ENCODE measurements at places on chromosomes 5 and 9.

DNA sequence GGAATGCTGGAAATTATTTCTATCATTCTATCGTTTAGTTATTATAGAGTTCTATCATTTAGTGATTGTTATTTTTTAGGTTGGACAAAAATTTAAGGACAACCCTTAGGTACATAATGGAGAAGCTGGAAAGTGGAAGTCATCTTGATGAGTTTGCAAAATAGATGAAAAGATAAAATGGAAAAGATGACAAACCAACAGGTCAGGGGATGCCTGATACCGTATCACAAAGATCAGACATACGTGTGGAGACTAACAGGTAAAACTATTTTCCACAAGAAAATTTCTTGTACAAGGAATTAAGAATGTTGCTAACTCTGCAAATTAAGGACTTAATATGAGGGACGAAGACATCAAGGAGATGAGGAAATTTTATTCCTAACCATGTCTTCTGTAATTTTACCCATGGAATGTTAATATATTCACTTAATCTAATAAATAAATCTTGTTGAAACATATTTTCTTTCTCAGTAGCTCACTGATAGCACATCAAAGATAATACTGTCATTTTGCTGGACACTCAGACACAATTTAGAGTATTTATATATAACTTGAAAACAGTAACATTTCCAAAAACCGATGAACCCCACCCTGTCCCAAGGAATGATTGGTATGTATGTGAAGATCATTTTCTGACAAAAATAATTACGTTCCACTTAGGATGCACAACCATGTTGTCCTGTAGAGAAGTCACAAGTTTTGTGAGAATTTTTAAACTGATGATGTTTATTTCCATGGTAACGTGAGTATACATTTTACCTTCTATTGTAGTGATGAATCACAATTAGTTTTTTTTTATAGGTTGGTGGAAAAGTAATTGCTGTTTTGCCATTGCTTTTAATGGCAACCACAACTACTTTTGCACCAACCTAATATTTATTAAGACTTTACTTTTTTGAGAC lies 2.6 kb downstream of the LURAP1L start:
- no peak for DNase-seq

DNA sequence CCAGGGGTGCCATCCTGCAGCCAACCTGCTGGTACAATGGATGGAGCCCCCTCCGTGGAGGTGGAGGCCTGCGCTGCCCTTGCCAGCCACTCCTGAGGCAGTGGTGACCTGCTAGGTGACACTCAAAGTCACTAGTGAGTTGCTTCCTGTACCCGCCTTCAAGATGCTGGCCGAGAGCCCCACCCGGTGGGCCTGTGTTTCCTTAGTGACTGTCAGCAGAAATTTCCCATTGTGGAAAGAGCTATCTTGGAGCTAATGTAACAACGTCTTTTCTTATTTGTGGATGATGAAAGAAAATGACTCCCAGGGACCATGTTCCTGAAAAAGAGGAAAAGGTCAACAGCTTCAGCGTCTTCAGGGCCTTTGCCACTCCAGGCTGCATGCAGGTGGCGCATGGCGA lies 117.0 kb upstream of the BOD1 start:
- no peak for DNase-seq

GRCh38 chr9:133387680-133388079 lies 11.5 kb downstream of the STKLD1 start:
- no peak for DNase-seq

- DNase-seq, result peak; percentile 44
Observed at GRCh38 chr9:114098021-114098935, 814 bp downstream of the KIF12 start.

GRCh38 chr5:179373101-179373934 lies 28.1 kb upstream of the ADAMTS2 start:
- DNase-seq, result no peak

DNA sequence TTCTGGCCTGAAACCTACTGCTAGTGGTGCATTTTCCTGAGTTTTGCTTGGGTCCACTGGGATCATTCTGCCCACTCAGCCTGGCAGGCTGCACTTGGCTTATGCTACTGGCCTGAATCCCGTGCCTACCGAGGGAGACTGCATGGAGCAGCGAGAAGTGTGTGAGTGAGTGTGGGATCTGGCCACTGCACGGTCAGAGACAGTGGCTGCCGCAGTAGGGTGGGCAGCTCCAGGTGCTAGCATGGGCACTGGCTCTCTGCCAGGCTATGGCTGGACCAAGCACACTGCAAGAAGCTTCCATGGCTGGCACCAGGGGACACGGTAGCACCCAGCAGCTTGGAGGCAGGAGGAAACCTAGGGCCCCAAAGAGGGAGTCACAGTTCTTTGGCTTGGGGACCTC lies 1058.7 kb upstream of the ACO1 start:
- no peak for DNase-seq

DNA sequence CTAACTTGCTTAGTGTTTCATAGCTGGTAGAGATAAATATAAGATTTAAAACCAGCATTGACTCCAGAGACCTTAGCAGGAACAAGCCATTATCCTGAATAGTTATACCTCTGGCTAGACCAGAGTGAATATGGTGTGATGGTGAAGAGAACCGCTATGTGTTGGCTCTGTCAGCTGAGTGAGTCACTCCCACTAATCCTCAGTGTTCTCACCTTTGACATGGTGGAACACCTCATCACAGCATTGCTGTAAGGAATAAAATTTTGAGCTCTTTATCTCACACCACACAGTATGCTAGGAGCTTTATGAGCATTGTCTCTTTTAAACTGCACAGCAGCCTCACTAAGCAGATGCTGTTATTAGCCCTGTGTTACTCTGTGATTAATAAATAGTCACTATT lies 90.7 kb upstream of the DHFR start:
- no peak for DNase-seq

- DNase-seq, result no peak
Observed at GRCh38 chr5:158268286-158268685, 409.3 kb upstream of the CLINT1 start.

- DNase-seq, result no peak
Observed at GRCh38 chr9:77707383-77708063, 59.4 kb upstream of the GNA14 start.

DNA sequence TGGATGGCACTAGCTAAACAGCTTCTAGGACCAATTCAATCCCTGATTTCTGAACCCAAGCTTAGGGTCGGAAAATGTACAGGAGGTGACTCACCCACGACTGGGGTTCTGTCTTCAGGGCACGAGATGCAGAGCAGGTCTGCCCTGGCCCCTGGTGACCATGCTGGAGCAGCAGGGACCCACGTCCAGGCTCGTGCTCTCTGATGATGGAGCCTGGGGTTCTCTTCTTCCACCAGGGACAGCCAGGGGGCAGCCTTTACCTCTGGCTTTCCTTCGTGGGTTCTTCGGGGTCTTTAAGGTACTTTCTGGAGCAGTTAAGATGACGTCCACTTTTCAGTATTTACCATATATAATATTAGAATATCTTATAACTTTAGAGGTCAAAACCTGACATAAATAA lies 2.1 kb downstream of the CFAP77 start:
- DNase-seq, result peak; percentile 46

- no peak for DNase-seq
Observed at GRCh38 chr5:115571441-115571878, 26.9 kb upstream of the FEM1C start.

DNA sequence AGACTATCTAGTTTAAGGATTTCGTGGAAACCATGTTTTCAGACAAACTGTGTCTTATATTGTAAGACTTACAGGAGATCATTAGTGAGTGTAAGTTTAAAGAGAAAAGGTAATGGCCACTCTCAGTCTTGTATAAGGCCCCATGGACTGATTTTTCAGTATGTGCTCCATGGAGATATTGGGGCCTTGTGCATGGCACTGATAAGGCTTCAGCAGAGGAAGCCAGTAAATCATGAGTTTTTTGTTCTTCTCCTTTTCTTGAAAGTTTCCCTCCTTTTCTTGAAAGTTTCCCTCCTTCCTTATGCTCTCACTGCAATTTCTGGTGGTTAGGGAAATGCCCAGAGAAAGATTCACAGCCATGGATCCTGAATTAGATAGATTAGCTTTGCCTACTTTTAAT lies 471.3 kb downstream of the LRRC70 start:
- no peak for DNase-seq

- DNase-seq, result no peak
Observed at GRCh38 chr5:88545338-88545737, 276.7 kb upstream of the TMEM161B start.

- DNase-seq, result no peak
Observed at GRCh38 chr9:136080716-136081112, 14.4 kb downstream of the NACC2 start.

DNA sequence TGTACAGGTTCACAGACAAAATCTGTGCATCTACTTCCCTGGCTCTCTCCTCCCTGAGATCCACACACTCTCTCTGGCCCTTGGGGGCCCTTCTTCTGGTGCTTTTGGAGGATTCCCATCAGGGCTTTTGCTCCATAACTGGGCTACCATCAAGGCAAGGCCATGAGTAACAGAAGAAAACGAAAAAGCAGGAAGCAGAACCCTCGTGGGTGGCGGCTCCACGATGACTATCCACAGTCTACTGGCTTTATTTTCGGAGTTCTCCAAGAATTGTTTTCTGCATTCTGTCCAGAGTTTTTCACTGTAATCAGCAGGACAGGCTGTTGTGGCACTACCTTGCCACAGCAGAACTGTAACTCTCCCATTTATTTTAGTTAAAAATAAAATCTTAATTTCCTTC lies 19.9 kb downstream of the PNPLA7 start:
- DNase-seq, result no peak

DNA sequence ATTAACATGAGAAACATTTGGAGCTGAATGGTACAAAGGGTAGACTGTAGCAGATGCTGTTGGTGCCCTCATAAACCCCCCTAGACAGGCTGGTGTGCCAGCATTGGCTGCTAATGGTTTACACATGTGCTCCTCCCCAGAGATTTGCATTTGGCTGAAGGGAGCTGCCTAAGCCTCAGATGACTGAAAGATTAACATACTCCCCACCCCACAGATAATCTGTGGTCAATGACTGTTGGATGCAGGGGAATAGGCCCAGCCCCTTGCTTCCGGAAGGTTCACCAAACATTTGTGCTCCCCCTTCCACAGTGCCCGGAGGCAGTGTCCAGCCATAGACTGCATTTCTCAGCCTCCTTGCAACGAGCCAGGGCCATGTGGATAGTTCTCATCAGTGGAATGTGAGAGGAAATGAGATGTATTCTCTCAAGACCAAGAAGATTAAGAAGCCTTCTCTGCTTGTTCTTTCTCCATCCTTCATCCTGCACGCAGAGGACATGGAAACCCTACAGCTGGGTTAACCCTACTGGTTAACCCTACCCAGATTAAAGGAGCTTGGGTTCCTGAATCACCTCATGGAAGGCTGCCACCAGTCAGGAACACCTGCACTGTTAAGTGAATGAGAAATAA lies 79.6 kb downstream of the PHAX start:
- no peak for DNase-seq

- DNase-seq, result no peak
Observed at GRCh38 chr9:73577848-73578247, 426.2 kb downstream of the ANXA1 start.

DNA sequence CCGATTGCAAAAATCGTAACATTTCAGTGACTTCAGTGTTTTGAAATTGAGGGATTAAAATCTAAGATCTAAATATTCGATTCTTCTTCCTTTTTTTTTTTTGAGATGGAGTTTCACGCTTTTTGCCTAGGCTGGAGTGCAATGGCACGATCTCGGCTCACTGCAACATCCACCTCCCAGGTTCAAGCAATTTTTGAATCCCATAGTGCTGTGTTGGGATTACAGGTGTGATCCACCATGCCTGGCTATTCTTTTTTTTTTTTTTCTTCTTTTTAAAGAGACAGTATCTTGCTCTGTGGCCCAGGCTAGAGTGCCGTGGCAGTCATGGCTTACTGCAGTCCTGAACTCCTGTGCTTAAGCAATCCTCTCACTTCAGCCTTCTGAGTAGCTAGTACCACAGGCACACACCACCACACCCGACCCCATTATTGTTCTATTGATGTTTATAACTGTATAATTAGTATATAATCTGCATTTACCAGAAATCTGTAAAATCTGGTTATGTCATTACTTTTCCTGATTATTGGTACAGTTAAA lies 42.7 kb downstream of the NSD1 start:
- no peak for DNase-seq

DNA sequence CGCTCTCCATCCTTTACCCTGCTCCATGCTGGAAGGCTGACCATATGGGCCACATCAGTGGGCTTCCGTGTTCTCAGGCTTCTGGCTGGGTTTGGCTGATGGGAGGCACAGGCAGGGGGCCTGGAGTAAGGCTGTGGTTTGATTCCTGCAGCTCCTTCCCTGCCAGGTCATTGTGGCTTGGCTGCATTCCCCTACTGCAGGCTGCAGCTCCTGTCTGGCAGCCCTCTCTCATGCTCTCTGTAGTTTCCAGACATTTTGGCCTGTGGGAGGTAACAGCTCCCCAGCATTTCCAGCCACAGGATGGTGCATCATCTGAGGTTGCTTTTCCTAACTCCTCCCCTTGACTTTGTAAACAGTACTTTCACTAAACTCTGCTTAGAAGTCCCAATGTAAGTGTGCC lies 102.0 kb upstream of the PTPN3 start:
- DNase-seq, result no peak

DNA sequence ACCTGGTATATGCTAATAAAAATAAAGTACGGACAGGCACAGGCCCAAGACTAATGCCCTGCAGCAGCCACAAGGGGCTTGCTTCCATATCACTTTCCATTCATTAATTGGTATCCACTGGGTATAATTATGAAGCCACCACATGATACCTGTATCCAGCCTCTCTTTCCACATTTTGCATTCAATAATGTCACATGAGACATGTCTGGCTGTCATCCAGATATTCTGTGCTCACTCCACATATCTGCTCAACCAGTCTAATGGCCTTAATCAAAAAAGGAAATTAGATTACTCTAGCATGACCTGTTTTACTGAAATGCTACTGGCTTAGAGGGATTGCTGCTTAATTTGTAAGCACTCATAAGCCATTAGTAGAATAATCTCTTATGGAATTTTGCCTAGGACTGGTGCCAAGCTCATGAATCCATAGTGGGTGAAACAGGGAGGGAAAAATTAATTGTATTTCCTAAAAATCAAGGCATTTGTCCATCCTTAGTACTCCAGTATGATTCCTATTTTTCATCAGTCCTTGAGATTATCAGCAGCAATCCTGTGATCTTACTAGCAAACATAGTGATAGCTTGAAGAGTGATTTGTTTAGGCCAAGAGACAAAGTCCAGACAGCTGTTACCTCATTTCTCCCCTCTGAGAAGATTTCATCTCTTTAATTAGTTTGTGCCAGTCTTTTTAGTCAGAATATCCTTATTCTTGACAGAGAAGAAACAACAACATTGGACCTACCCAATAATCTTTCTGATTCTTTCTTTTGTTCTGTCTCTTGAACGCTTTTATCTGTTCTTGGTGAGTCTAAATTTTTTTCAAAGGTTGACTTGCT lies 119.2 kb upstream of the ABCA1 start:
- DNase-seq, result no peak

GRCh38 chr9:136590821-136591752 lies 45.2 kb upstream of the NOTCH1 start:
- no peak for DNase-seq

DNA sequence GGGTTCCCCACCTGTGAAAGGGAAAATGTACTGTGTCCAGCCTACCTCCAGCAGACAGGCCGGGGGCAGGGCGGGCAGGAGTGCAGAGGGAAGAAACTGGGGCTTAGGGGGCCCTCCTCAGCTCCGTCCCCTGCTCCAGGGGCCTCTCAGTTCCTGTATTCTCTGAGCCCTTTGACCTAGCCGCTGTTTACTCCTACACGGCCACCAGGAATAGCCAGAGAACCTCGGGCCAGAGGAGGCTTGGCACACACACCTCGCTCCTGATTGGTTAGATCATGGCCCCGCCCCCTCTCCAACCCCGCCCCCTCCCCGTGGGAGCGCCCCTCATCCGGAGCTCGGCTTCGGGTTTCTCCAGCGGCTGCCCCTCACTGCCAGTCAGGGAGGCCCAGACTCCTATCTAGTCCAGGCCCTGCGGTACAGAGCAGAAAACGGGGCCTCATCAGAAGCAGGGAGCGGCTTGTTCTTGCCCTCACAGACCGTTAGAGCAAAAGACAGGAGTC lies 2.2 kb downstream of the ST6GALNAC6 start:
- DNase-seq, result peak; percentile 59

Measured in activated T-cell treated with anti-CD3 and anti-CD28 coated beads, Interleukin-2, amount 50 U/mL, for 24 hours (primary cell).